ENCODE measurements at places on chromosomes 11 and 22. TPM values are rescaled to one million over a fixed set of nuclear protein-coding genes. Genes with fewer than 3 reads are reported as not detected.

Gene PRODH
- total RNA-seq: 0.32 TPM

Gene PATE4
- total RNA-seq: not detected

Gene GGTLC2
- not detected for total RNA-seq

Gene CARNS1
- total RNA-seq: 0.86 TPM

Gene POU2AF3
- not detected for total RNA-seq

Gene PRR33
- total RNA-seq: not detected

Gene POU2F3
- total RNA-seq: not detected

Gene RASD2
- total RNA-seq: not detected

Gene ARFIP2
- 41.1 TPM for total RNA-seq

Gene CHADL
- 0.20 TPM for total RNA-seq
